ENCODE measurements at places on chromosomes 13 and 19.

GRCh38 chr13:35923347-35923746 lies 207.8 kb downstream of the DCLK1 start:
- no peak for DNase-seq

GRCh38 chr13:29865934-29866333 lies 15.5 kb upstream of the UBL3 start:
- no peak for DNase-seq

- no peak for DNase-seq
These were observed 185.8 kb upstream of the TSHZ3 start for GRCh38 chr19:31534786-31535657.

- peak; percentile 95 for DNase-seq
These were observed at the start of gene RASL11A for GRCh38 chr13:27270594-27271520. Gene RASL11A, plus strand, starts transcription at chr13:27270830. Its CDS starts 115 bp downstream, at chr13:27270945.

GRCh38 chr13:80340651-80341100 lies 250 bp downstream of the SPRY2 start:
- DNase-seq = no peak

- peak; percentile 78 for DNase-seq
These were observed 314.2 kb downstream of the DLEU7 start for GRCh38 chr13:50529154-50529882.

- peak; percentile 61 for DNase-seq
These were observed 78.7 kb downstream of the ZNF536 start for GRCh38 chr19:30450835-30451321.

DNA sequence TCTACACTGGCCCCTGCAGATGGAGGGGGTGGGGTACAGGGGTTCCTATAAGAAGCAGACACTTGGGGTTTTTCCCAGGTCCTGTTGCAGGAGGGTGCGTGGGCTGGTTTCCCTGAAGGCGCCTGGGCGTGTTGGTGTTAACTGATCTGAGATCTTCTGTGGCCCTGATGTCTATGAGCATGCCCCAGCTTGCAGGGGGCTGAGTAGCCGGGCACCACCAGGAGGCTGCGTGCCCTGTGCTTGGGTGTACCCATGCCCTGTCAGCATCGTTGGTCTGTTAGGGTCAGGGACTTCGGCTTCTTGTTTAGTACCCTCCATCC lies 45.3 kb downstream of the CAPN12 start:
- no peak for DNase-seq

DNA sequence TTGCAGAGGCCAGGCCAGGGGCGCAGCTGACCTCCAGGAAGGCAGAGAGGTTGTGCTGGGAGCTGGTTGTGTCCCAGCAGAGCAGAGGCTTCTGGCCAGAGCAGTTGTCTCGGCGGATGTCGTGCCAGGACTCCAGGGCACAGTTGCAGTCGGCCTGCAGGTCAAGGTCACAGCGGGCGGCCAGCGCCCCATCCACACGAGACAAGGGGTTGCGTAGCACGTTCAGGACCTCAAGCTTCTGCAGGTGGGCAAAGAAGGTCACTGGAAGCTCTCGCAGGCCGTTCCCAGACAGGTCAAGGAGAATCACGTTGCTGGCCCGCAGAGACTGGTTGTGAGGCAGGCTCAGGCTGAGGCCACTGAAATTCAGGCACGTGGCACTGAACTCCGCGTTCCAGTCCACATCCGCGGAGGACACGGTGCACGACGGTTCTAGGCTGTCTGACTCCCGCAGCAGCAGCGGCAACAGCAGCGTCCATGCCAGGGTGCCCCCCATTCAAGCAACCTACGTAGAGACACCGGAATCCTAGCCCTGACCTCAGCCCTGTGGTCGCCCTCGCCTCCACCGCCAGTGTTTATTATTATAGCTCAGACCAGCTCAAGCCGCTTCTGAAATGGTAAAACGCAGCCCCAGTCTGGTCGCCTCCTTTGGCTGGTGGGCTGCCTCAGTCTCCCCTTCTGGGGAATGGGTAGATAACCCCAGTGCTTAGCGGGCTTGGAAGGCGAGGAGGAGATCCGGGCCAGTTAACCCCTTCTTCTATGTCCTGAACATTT lies 766 bp downstream of the LRRC25 start:
- DNase-seq = peak; percentile 86

- peak; percentile 91 for DNase-seq
These were observed 2.5 kb downstream of the ICAM5 start for GRCh38 chr19:10292206-10292788.

DNA sequence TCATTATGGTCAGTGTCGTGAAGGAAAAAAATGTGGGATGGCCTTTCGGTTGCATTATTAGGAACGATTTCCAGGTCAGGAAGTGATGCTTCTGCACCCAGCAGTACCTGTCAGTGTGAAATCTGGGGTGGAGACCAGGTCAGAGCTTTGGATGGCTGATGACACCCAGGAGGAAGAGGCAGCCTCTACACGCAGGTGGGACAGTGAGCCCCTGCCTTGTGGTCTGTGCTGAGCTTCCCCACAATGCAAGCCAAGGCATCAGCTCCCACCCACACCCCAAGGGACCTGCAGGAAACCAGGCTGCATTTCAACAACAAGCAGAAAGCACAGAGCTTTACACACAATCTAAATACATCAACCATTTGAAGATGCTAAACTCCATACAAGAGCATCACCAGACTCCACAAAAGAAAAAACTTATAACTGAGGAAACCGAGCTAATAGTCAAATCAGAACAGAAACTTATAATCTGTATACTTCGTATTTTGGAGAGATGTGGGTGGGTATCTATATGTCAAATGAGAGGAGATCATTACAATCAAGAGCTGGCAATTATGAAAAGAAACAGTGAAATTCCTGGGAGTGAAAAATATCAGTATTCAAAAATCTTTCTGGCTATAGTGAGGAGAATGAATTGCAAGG lies 130.1 kb downstream of the ZDHHC20 start:
- DNase-seq = no peak

DNA sequence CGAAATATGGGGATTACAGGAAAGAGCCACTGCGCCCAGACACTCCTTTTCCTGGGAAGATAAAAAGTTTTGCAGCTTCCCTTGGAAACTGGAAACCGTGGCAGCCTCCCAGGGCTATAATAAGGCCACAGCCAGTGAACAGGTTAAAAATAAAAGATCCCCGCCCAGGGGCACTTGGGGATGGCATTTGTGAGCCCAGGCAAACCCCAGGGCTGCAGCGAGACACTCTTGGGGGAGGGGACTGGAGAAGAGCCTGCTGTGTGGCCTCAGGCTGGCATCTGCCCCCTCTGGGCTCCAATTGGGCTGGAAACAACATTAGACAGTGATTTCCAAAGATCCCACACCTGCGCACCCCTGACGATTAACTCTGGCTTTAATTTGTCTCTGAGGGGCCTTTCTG lies 11.2 kb downstream of the FEM1A start:
- no peak for DNase-seq

DNA sequence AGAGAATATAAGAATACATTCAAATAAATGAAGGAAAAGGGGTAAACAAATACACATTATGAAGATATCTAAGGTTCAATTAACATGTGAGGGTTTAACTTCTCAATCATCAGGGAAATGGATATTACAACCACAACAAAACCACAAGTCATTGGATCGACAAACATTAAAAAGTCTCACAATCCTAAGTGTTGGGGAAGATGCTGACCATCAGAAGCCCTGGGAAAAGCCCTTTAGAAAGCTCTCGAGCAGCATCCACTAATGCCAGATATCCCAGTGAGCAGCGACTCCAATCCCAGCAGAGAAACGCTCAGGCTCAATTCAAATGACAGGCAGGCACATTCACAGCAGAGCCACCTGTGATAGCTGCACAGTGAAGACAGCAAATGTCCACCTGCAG lies 3.1 kb downstream of the TPRX1 start:
- DNase-seq = no peak

GRCh38 chr13:76733671-76734070 lies 152.5 kb downstream of the KCTD12 start:
- DNase-seq = no peak

DNA sequence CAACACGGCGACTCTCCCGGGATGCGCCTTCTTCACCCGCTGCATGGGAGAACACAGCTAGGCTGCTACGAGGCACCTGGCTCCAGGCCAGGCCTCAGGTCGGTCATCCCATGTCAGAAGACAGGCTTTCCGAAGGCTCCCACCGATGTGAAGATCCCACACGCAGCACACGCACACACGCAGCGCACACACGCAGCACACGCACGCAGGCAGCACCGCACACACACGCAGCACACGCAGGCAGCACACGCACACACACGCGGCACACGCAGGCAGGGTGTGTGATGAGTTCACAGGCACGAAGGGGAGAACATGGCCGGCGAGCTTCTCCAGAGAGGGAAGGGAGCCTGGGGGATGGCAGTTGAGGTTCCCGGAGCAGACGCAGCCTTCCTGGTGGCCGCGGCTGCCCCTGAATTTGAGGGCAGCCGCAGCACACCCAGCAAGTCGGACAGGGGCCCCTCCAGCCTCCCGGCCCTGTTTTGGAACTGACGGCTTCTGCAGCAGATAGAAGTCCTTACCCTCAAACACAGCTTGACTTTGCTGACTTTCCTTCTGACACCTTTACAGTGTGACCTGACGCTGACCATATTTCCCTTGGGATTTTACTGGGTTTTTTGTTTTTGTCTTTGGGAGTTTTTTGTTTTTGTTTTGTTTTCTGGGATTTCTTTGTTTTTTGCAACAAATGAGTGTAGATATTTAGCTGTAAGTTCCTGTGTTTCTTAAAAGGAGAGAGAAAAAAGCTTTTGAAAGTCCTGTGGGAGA lies 55.9 kb downstream of the RASA3 start:
- no peak for DNase-seq

- DNase-seq = no peak
These were observed 8.6 kb upstream of the BCAT2 start for GRCh38 chr19:48819366-48819816.

GRCh38 chr13:40389081-40389641 lies 277.3 kb downstream of the FOXO1 start:
- DNase-seq = no peak

DNA sequence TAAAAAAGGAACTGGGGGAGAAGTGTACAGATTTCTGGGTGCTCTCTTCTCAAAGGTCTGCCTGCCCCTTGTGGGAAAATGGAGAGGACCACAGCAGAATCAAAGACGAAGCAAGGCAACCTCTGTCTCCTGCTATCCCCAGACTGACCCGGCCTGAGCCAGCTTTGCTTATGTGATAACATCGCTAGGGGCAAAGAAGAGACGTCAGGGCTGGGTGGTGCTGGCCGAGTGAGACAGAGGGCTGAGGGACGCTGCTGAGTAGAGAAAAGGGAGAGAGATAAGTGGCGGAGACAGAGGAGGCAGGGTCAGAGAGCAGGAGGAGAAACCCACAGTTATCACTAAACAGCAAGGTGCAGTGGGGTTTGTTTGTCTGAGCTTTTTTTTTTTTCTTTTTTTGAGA lies 4.6 kb upstream of the MUC16 start:
- DNase-seq = no peak

DNA sequence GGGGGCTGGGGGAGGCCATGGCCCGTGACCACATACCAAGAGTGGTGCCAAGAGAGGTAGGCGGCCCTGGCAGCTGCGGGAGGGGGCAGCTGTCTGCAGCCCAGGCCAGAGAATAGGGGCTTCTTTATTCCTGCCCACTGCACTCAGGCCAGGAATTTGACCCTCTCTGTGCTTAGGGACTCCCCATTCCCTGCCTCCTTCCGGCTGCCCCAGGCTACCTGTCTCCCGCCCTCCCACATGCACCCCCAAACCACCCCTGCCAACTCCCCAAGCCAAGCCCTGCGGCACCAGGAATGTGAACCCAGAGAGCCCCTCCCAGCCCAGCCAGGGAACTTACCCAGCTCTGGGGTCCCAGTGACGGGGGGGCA lies 687 bp downstream of the PLEKHA4 start:
- no peak for DNase-seq

- DNase-seq = no peak
These were observed 629.9 kb downstream of the DIAPH3 start for GRCh38 chr13:59533561-59534555.

DNA sequence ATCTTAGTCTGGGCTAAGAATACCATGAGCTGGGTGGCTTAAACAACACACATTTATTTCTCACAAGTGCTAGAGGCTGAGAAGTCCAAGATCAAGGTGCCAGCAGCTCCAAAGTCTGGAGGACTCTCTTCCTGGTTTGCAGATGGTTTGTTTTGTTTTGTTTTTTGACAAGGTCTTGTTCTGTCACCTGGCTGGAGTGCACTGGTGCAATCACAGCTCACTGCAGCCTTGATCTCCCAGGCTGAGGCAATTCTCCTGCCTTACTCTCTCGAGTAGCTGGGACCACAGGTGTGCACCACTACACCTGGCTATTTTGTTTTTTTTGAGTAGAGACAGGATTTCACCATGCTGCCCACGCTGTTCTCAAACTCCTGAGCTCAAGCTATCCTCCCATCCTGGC lies 15.5 kb downstream of the APLP1 start:
- no peak for DNase-seq

GRCh38 chr19:2494447-2495129 lies 18.7 kb downstream of the GADD45B start:
- peak; percentile 88 for DNase-seq

- DNase-seq = no peak
These were observed 21.7 kb upstream of the RNF17 start for GRCh38 chr13:24742294-24742693.

GRCh38 chr13:106284358-106284757 lies 251.1 kb downstream of the EFNB2 start:
- DNase-seq = no peak

DNA sequence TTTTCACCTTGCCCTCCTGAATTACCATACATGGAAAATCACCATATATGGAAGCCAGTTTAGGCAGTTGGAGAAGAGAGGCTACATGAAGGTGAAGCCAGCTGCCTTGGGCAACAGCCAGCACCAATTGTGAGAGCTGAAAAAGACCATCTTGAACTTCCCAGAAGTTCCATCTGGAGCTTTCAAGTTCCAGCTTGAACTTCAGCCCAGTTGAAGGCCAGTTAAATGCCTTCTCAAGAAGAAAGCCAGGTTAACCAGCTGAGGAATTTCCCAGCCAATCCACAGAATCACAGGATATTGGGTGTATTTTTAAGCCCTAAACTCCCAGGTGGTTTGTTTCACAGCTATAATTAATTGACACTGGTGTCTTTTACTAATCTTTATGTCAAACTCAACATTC lies 713.6 kb upstream of the MIR17HG start:
- DNase-seq = no peak

All from spleen (tissue), 13 donors.